ENCODE measurements at places on chromosomes 2 and 18. TPM values are rescaled to one million over a fixed set of nuclear protein-coding genes. Genes with fewer than 3 reads are reported as not detected.

DNA sequence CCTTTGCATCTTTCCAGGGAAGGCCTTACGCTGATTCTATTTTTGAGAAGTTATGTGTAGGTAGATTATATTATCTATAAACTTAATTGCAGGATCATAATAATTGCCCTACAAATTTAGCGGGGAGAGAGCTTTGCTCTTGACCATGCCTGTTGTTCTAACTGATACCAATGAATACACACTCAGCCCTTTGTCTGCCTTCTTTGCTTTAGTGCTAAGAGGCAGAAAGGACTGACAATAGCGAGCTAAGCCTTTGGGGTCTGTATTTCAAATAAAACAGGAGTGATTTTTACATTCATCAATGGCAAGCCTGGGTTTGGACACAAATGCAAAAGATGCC is 115.3 kb upstream of the STON1 start:
- no peaks in the 10 kb centered on the region for H3K36me3 ChIP-seq
- H3K4me3 ChIP-seq, result no peak overlapping the region
- peaks cover 18% of the 10 kb centered on the region for H3K4me1 ChIP-seq
- DNase-seq, result no peak

Gene NOSTRIN
- 23.4 TPM for total RNA-seq

- no peak for DNase-seq
- peaks cover 17% of the 10 kb centered on the region for H3K36me3 ChIP-seq
- H3K27me3 ChIP-seq, result no peaks in the 10 kb centered on the region
- no peak overlapping the region for H3K27ac ChIP-seq
- no peak overlapping the region for H3K4me3 ChIP-seq
- H3K4me1 ChIP-seq, result no peaks in the 10 kb centered on the region
These were observed 87.2 kb downstream of the KCTD18 start for GRCh38 chr2:200422532-200423261.

DNA sequence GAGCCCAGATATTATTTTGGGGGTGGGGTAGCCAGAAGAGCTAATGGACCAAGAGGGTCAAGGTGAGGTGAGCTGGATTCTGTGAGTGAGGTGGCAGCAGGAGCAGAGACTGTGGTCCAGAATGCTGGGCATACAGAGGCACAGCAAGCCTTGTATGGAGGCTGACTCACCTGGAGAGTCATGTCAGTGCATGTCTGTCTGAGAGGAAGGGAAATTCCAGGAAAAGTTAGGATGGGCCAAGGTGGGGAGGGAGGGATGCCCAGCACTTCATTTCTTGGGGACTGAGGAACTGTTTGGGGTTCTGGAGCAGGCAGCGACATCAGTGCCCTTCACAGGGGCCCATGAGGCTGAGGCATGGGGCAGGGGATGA is 21.1 kb downstream of the PER2 start:
- peaks cover 14% of the 10 kb centered on the region for H3K4me1 ChIP-seq
- H3K4me3 ChIP-seq, result no peak overlapping the region
- H3K27ac ChIP-seq, result no peak overlapping the region
- no peaks in the 10 kb centered on the region for H3K27me3 ChIP-seq
- no peak for DNase-seq

GRCh38 chr2:177598326-177599138 is 206.0 kb downstream of the AGPS start:
- H3K27ac ChIP-seq, result no peak overlapping the region
- no peaks in the 10 kb centered on the region for H3K4me1 ChIP-seq
- H3K27me3 ChIP-seq, result no peaks in the 10 kb centered on the region
- H3K4me3 ChIP-seq, result no peak overlapping the region

DNA sequence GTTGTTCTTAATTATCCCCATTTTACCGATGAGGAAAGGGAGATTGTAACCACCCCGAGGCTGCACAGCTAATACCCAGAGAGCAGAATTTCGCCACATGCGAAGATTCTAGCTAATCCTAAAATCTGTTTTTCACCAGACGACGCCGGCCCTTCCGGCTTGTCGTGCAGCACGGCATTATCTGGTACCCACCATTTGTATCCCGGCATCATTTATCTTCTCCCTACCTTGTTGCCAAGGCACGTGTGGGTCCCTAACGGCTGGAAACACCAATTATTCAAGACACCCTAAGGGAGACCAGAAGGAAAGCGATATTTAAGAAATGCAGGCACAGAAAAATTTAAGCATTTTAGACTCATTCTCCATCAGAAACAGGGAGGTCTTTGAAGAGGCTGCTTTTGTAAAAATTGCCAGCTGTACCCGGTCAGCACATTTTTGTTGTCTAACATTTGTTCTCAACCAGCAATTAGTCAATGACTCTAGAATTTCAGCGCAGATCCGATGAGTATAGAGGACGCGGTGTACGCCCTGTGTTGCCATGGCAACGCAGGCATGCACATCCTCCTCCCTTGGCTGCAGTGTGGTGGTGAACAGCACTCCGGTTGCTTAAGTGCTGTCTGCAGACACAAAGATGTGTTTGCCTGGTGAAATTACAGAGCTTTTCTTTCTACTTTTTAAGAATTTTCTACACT is 111.6 kb downstream of the AGAP1 start:
- no peaks in the 10 kb centered on the region for H3K27me3 ChIP-seq
- no peak overlapping the region for H3K4me3 ChIP-seq
- peak; percentile 60 for DNase-seq
- H3K27ac ChIP-seq, result no peak overlapping the region
- H3K36me3 ChIP-seq, result no peaks in the 10 kb centered on the region
